Kidney (tissue), 22 donors: ENCODE measurements at places on chromosomes 5 and 9. TPM values are rescaled to one million over a fixed set of nuclear protein-coding genes. Genes with fewer than 3 reads are reported as not detected.

IFNA21 gene
- total RNA-seq = not detected

RASGRF2 gene
- total RNA-seq = 14.7 TPM

ZNF300 gene
- 6.5 TPM for total RNA-seq

FAM114A2 gene
- 36.2 TPM for total RNA-seq

GRIA1 gene
- total RNA-seq = 0.50 TPM

PCSK1 gene
- 1.0 TPM for total RNA-seq

SYK gene
- 52.2 TPM for total RNA-seq

ANAPC2 gene
- total RNA-seq = 57.2 TPM

DNAJC25 gene
- total RNA-seq = 8.2 TPM
